Suprapubic skin (tissue), 4 donors: ENCODE measurements at places on chromosomes 16 and 17. TPM values are rescaled to one million over a fixed set of nuclear protein-coding genes. Genes with fewer than 3 reads are reported as not detected.

Gene DNAJC7
- 60.0 TPM for total RNA-seq

Gene MEFV
- 0.40 TPM for total RNA-seq

DNA sequence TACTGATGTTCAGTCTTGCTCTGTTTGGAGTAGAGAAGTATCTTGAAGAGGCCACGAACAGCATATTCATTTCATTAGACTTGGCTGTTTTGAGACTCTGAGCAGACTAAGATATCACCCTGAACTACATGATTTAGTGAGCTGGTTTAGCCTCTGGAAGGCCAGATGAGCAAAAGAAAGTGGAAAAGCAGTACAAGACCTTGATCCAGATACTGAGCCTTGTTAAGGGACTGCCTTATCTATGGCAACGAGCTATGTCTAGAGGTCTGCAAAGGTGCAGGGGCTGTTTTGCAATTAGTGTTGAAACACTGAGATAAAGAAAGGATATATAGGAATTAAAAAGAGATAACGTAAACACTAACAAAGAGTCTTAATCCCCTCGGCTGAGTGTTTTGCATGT is 231.4 kb downstream of the IRX3 start:
- DNase-seq, result no peak

Gene PYY
- not detected for total RNA-seq

DNA sequence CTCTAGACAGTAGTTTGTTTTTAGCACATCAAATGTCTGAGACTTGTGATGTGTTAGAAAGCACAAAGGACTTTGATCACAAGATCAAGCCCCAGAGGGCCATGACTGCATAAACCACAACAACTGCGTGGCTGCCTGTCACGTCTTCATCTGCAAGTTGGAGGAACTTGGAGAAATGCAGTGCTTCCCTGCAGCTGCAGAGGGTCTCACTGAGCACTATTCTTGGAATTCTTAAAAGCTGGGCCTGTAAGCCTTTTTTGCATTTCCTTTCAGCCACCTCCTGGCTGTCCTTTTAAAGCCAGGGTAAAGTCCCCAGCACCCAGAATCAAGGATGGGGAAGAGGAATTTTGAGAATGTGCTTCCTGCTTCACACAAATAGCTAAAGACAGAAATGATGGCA is 431.3 kb downstream of the MAF start:
- no peak for DNase-seq
